Stimulated activated CD4-positive, alpha-beta T cell treated with anti-CD3 and anti-CD28 coated beads, TNF-alpha, amount 100 ng/mL, for 4 hours (primary cell): ENCODE measurements at places on chromosomes 5 and 9.

- DNase-seq = no peak
Measured at GRCh38 chr5:32027717-32028458, 146.2 kb downstream of the GOLPH3 start.

DNA sequence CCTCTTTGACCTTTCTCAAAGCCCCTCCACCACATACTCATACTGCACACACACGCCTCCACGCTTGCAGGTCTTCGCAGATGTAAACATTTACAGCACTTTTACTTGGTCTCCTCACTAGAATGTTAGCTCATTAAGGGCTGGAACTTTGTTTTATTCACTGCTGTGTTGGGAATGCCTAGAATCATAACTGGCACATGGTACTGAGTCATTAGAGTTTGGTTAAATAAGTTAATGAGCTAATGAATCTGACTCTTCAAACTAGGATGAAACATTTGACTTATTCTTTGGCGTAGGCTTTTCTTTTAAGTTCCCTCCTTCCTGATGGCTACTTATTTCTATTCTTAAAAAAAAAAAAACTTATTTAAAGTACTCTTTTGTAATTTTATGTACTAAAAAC, 28.9 kb downstream of the MAN2A1 start:
- no peak for DNase-seq

- no peak for DNase-seq
Measured at GRCh38 chr5:146290318-146290717, 48.3 kb upstream of the POU4F3 start.

- DNase-seq = no peak
Measured at GRCh38 chr9:122883125-122883524, 22.0 kb downstream of the RC3H2 start.

GRCh38 chr5:111461255-111461671, 51.1 kb downstream of the STARD4 start:
- no peak for DNase-seq

DNA sequence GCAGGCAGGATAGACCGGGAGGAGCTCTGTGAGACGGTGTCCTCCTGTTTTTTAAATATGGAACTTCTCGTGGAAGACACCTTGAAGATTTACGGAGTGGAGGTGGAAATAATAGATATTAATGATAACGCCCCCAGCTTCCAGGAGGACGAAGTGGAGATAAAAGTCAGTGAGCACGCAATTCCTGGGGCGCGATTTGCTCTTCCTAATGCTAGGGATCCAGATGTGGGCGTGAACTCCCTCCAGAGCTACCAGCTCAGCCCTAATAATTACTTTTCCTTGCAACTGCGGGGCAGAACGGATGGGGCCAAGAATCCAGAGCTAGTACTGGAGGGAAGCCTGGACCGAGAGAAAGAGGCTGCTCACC, 621 bp downstream of the PCDHGA11 start:
- no peak for DNase-seq

GRCh38 chr9:136979769-136980587, 2.7 kb downstream of the PTGDS start:
- no peak for DNase-seq

GRCh38 chr5:14144586-14145434, 1.7 kb downstream of the TRIO start:
- DNase-seq = peak; percentile 7

DNA sequence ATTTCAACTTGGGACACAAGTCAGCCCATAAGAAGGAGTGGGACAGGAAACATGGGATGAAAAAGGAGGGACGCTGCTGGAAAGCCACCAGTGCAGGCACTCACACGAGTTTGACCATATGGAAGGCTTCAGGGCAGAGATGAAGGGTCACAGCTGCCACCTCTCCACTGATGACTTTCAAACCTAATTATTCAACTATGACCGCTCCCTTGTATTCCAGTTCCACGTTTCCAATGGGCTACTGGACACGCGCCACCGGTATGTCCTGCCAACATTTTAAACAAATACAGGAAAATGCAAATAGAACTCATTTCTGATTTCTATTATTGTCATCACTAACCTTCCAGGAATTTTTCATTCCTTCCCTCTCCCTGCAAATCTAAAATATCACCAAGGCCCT, 134.7 kb downstream of the SLC1A3 start:
- DNase-seq = no peak

DNA sequence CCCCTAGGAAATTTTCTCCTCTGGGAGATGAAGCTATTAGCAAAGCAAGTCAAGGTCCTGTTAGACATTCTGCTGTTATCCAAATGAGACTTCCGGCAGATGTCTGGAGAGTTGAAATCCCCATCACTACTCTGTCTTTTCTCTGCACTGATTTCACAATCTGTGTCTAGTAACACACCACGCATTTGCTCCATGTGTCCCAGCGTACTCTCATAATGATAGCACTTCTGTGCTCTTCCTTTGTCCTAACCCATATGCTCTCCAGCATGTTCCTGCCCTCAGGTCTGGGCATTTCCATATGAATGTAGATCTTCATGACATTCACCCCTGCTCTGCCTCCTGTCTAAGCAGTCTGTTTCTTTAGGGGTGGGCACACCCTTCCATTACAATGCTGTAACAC, 1949.0 kb upstream of the WWC1 start:
- no peak for DNase-seq

- no peak for DNase-seq
Measured at GRCh38 chr5:10702040-10702629, 58.9 kb downstream of the DAP start.

- no peak for DNase-seq
Measured at GRCh38 chr9:85522459-85523092, 219.2 kb downstream of the AGTPBP1 start.

DNA sequence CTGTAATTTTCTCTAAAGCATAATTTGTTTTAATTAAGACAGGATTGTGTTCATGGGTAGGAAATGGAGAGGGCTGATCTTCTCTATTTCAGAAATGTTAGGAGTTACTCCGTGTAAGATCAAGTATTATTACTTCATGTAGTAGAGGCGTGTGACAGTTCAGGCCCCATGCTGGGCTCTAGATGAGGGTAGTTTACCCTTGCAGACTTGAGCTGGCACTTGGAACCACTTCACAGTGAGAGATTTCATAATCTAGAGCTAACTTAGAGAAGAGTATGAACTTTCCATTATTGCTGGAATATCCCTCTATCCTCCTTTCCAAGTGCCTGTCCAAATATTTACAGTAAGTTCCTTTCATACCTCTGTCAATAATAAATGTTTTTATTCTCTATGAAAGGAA, 195.1 kb downstream of the PCSK5 start:
- no peak for DNase-seq

GRCh38 chr5:100424787-100425186, 110.4 kb upstream of the FAM174A start:
- DNase-seq = no peak

GRCh38 chr5:111596705-111597104, 84.4 kb upstream of the STARD4 start:
- DNase-seq = no peak

DNA sequence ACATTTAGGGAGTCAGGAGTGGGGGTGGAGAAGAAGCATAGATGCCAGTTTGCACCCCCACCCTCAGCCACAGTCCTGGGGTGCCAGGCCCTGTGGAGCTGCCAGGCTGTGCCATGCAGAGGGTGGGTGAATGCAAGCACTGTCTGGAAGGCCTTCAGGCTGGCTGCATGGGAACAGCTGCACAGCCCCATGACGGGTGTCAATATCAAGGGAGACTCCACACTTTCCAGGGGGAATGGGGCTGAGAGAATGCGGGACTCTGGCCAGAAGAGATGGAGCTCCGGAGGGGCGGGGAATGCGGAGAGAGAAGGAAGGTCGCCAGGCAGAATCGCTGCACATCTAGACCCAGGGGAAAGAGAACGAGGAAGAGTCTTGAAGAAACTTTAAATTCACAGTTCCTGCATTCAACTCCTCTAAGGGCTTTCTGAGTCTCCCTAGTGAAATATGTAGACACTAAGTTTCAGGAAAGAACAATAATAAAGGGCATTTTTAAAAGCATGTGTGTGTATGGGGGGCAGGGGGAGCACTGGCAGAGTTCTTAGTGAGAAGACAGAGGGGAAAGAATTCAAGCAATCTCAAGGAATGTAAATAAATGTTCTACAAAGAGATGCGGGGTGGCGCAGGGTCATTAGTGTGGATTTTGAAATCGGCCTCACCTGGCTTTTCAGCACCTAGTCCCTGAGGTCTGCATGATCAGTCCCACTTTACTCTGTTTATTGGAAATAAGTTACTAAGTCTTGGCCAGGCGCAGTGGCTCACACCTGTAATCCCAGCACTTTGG, 59.1 kb downstream of the BOD1 start:
- DNase-seq = no peak

- DNase-seq = no peak
Measured at GRCh38 chr9:6910032-6910431, 152.3 kb downstream of the KDM4C start.

GRCh38 chr5:161720460-161720859, 34.9 kb downstream of the GABRA6 start:
- DNase-seq = no peak

GRCh38 chr9:72538921-72539702, 17.7 kb downstream of the TMC1 start:
- no peak for DNase-seq

DNA sequence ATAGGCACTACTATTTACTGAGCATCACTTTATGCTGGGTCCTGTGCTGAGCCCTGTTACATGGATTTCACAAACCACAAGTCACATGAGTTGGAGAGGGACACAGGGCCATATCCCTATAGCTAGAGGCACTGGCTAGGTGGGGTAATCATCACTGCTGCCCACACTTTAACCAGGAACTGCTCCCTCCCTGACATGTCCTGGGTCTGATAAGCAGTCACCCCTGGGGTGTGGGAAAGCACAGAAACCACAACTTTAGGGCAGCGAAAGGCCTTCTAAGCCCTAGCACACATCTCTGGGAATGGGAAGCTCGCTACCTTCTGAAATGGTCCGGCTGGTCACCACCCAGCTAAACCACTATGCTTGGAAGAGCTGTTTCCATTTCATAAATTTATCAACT, 15.0 kb downstream of the TBC1D2 start:
- no peak for DNase-seq

GRCh38 chr9:4228606-4229005, 71.3 kb downstream of the GLIS3 start:
- DNase-seq = no peak

DNA sequence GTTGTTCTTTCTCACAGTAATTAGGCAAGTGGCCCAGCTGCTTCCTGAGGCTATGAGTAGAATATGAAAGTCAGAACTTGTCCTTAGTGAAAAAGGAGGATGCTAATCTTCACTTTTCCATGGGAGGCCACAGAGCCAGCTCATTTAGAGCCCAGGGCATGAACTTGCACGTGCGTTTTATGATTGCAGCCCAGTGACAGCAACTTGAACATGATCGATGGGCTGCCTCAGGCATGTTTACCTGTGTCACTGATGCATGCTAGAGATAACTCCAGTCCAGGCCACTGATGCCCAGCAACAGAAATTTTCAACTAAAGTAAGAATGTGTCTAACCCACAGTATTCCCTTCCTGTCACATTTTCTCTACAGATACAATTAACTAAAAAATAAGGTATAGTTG, 179.3 kb downstream of the CTNND2 start:
- DNase-seq = no peak

DNA sequence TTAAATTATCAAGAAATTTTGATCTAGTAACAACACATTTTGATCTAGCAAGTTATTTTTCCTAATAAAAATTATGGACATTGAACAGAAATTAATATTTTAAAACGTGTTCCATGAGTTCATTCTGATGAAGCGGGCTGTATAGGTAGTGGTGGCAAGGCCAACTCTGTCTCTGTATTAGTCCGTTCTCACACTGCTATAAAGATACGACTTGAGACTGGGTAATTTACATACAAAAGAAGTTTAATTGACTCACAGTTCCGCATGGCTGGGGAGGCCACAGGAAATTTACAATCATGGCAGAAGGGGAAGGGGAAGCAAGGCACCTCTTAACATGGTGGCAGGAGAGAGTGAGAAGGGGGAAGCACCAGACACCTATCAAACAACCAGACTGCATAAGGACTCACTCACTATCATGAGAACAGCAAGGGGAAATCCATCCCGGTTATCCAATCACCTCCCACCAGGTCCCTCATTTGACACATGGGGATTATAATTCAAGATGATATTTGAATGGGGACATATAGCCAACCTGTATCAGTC, 61.2 kb downstream of the TMEM232 start:
- no peak for DNase-seq

DNA sequence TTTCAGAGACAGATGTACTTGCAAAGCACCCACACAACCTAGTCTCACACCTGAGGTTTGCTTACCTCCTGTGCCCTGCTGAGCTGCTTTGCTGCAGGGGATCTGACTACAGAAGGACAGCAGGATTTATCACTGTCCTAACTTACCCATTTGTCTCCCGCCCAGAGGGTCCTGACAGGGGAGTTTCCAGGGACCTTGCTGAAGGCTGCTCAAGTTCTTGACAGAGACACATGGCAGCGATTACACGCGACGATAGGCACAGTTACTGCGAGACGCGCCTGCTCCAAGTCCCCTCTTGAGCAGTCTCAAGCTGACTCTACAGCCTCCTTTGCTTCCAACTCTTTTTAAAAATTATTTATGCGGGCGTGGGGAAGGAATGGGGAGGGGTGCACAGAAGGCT, 24.6 kb upstream of the GALNT10 start:
- DNase-seq = no peak

DNA sequence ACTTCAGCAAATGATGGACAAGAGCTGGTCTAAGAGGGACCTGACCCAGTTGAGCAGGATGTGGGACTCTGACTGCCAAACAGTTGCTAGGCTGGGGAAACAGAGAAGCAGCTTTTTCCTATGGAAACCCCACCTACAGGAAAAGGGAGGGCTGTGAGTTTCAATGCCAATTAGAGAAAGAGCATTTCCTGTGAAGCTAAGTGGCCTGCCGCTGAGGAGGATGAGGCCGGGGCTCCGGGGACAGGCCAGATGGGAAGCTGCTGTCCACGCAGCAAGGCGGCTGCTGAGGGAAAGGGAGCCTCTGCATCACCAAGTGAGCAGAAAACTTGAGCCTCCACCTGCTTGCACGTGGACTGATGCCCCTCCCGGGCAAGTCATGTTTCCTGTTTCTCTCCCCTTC, at the start of gene PCDH12:
PCDH12 (minus strand) TSS at position 90 of the 400 bp plus-strand sequence. CDS start 351 bp downstream, outside the sequence.
- no peak for DNase-seq

GRCh38 chr9:79256691-79257213, 315.0 kb upstream of the TLE4 start:
- no peak for DNase-seq

- no peak for DNase-seq
Measured at GRCh38 chr5:113807427-113807991, 294.0 kb downstream of the YTHDC2 start.

DNA sequence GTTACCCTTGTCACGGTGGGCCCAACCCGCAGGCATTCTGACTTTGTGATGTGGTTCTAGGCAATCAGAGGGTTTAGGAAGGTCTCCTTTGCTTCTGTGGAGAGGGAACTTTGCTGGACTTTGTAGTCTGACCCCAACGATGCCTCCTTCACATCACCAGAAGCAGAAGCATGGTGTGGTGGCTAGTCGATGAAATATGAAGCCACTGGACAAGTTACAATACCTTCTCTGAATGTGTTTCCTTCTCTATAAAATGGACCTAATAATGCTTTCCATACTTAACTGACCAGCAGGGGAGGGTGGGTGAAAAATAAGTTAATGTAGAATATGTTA, 607 bp downstream of the SPEF2 start:
- DNase-seq = no peak
